ENCODE measurements at places on chromosomes 12 and 14.

DNA sequence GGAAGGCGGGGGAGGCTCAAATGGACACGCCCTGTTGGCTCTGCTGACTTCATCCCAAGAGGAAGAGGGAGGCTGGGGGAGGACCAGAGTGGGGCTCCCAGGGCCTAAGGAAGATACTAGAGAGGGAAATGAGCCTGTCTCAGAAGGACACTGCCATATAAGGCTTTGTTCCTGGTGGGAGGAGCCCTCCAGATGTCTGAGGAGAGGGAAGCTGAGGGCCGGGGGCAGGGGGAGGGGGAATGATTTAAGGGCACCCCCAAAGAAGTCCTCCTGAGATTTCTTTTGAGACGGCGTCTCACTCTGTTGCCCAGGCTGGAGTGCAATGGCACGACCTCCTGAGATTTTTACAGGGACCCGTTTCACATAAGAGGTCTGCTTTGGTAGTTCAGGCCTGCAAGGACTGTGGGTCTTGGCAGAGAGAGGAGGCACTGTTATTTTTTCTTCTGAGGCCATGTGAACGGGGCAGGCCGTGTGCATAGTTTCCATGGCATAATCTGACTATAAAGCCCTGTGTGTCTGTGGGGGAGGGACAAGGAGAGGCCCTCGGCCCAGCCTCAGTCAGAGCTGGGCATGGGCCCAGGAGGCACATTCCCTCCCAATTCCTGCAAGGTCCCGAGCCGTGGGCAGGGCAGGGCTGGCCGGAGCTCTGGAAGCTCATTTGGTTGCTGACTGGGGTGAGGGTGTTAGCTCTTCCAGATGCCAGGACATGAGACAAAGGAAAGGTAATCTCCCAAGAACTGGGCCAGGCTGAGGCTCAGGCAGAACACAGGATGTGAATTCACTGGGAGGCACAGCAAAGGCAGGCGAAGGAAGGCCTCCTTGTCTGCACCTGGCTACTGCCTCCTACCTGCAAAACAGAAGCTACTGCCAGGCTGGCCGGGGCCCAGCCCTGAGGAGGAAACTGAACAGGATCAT is 22.2 kb upstream of the PLEKHG3 start:
- no peak for DNase-seq

DNA sequence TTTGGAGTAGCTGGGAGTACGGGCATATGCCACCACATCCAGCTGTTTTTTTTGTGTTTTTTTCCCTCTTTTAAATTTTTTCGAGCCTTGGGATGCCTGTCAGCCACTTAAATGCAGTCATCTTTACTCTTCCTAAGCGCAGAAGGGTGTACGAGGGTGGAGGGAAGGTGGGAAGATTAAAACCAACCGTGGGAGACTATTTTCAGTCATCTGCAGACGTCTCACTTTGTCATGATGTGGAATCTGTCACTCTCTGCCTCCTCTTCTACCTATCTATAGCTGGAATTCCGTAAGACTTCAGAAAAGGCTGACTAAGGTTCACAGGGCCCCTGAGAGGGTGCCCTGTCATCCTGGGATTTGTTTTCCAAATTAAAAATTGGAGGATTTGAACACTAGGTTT is 105.3 kb downstream of the SAMD4A start:
- DNase-seq: no peak

GRCh38 chr14:94284221-94284620 is 8.8 kb downstream of the SERPINA10 start:
- no peak for DNase-seq

DNA sequence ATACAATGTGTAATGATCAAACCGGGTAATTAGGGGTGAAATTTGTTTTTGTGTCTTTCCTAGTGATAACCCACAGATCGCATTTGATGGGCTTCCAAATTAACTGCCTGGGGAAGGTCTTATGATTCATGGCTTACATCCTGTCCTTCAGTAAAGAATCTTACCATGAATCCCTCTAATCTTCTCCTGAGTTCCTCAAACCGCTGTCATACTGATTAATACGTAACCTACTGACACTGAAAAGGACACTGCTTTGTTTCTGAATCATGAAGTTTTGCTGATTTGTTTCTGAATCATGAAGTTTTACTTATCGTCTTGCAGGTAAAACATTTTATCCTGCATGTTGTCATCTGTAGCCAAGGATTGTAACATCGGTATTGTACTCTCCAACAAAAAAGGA is 52.0 kb upstream of the CRY1 start:
- no peak for DNase-seq

GRCh38 chr14:102525219-102525928 is 15.8 kb upstream of the ANKRD9 start:
- DNase-seq: peak; percentile 23

- DNase-seq: no peak
Measured at GRCh38 chr12:20524113-20524512, 155.8 kb downstream of the PDE3A start.

GRCh38 chr12:74537126-74537706 is 419 bp upstream of the ATXN7L3B start:
- peak; percentile 69 for DNase-seq

GRCh38 chr12:93042684-93043083 is 113.6 kb upstream of the EEA1 start:
- no peak for DNase-seq

DNA sequence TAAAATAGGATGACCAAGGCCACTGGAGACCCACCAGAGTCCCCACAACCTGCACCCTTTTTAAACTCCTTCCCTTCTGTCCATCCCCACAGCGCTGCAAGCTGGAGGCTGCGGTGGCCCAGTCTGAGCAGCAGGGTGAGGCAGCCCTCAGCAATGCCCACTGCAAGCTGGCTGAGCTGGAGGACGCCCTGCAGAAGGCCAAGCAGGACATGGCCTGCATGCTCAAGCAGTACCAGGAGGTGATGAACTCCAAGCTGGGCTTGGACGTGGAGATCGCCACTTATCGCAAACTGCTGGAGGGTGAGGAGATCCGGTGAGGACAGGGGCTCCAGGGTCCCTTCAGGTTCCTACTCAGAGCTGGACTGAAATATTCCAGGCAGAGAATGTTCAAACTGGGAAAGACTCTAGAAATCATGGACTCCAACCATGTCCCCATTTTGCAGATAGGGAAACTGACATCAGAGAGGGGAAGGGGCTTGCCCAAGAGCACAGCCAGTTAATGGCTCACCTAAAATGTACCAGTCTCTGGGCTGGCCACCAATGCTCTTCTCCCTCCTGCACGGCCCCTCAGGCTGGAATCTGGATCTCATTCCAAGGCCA is 17.2 kb downstream of the KRT85 start:
- no peak for DNase-seq

GRCh38 chr12:58459191-58459590 is 461.1 kb downstream of the LRIG3 start:
- no peak for DNase-seq

DNA sequence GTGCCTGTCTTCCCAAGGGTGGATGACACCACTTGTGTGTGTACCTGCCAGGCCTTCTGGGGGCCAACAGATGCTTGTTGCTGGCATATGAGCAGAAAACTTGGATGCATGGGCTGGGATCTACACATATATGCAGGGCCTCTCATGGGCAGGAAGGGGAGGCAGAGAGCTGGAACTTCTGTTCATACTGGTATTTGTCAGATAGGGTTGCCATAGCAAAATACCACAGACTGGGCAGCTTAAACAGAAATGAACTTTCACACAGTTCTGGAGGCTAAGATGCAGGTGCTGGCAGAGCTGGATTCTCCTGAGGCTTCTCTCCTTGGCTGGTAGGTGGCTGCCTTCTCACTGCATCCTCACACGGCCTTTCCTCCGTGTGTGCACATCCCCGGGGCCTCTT is 121.8 kb downstream of the SUDS3 start:
- DNase-seq: peak; percentile 50

GRCh38 chr12:58363971-58364370 is 422.6 kb downstream of the ATP23 start:
- no peak for DNase-seq

DNA sequence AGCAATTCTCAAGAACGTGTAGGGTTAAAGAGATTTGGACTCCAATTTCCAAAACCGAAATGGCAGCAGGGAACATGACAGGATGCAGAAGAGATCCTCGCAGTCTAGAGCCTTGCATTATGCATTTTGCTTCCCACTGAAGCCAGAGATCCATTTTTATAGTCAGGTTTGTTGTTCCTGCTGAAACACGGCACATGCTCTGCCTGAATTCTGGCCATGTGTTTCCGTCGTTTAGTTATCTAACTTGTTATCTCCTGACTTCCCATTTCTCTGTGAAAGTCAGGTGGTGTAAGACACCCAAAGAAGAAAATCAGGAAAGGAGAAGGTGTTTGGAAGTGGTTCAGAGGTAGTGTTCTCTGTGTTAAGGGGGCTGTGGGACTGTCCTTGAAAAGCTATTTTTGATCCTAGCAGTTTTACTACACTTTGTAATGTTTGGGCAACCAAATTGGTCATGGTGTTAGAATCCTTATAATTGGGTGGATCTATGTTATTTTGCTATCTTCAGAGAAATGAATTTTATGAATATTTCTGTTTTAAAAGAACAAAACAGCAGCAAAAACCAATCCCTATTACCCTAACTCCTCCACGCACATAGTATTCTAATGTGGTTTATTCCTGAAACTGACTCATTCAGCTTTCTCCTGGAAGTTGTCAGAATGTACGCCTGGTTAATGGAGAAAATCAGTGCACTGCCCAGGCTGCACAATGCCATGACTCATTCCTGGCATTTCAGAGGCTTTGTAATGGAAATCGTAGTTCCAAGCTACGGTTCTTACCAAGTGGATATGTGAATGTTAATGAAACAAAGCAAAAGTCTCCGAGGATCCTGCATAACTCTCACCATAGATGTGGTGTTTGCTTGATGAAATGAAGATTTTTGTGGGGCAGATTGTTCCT is 110.1 kb downstream of the SAMD4A start:
- DNase-seq: no peak

DNA sequence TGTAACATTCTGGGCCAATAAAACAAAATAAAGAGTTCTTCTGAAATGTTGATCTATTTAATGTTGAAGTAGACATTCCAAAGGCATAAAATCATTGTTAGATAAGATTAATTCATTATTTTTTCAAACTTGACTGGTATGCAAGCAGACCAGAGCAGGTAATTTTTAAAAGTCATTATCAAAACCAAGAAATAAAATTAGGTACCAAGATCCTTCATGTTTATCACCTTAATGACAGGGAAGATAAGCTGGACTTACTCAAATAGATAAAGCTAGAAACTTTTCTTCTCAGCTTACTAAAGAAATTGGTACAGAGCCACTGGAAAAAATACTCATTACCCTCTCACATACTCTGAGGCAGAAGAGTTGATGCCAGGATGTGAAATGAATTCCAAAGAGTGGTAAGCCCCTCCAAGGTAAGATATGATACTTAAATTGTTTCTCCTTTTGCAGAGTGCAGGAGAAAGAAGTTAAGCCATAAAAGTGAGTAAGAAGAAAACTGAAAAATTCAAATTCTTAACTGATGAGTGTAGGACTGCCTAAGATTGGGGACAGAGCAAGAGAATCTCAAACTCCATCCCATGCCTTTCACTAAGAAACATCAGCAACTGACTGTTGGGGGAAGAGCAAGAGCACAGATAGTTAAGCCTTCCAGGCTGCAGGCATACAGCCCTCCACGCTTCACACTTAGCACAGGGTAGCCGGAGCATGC is 111.9 kb downstream of the SLC41A2 start:
- no peak for DNase-seq

DNA sequence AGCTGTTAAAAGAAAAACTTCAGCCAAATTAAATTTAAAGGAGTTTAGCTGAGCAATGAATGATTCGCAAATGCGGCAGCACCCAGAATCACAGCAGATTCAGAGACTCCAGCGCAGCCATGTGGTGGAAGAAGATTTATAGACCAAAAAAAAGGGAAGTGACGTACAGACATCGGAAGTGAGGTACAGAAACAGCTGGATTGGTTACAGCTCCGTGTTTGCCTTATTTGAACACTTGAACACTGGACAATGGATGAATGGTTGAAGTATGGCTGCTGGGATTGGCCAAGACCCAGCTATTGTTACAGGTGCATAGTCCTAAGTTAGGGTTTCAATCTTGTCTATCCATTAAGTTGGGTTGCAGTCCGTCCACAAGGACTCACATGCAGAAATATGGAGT is 42.6 kb downstream of the GALNT8 start:
- DNase-seq: peak; percentile 17

- no peak for DNase-seq
Measured at GRCh38 chr12:25427337-25428249, 125.5 kb downstream of the LMNTD1 start.

All from NCI-H146 (cell line).